Nasal cavity respiratory epithelium epithelial cell of viscerocranial mucosa (primary cell): ENCODE measurements at places on chromosomes 3 and 15. TPM values are rescaled to one million over a fixed set of nuclear protein-coding genes. Genes with fewer than 3 reads are reported as not detected.

Gene FSIP1
- 8.9 and 38.4 TPM in 2 replicates for total RNA-seq

Gene PCSK6
- total RNA-seq = 4.3 and 11.6 TPM in 2 replicates

Gene DHX30
- 62.2 and 76.4 TPM in 2 replicates for total RNA-seq

Gene CHDH
- under 0.01 and 0.21 TPM in 2 replicates for total RNA-seq

Gene TUBGCP4
- total RNA-seq = 17.8 and 22.7 TPM in 2 replicates

Gene RPSA
- 929 and 2,581 TPM in 2 replicates for total RNA-seq

Gene DLEC1
- total RNA-seq = under 0.01 and 0.21 TPM in 2 replicates

Gene CYP8B1
- not detected in 2 replicates for total RNA-seq

Gene RTP1
- not detected in 2 replicates for total RNA-seq

Gene UPK1B
- total RNA-seq = 6.5 and 20.1 TPM in 2 replicates

Gene ATP13A4
- total RNA-seq = 1.7 and 6.2 TPM in 2 replicates

Gene THSD4
- 27.7 and 49.5 TPM in 2 replicates for total RNA-seq

Gene PLA2G4D
- total RNA-seq = 0.07 and 0.34 TPM in 2 replicates

Gene CPLX3
- total RNA-seq = not detected in 2 replicates

Gene CHRNA3
- not detected in 2 replicates for total RNA-seq

Gene KLHL40
- total RNA-seq = not detected in 2 replicates

Gene GAP43
- not detected in 2 replicates for total RNA-seq

Gene AADACL2
- not detected in 2 replicates for total RNA-seq

Gene CD200R1
- under 0.01 and 0.07 TPM in 2 replicates for total RNA-seq

Gene MEX3B
- total RNA-seq = 0.34 and 2.3 TPM in 2 replicates

Gene MEGF11
- not detected in 2 replicates for total RNA-seq

Gene SGO1
- total RNA-seq = under 0.01 and 0.14 TPM in 2 replicates

Gene GNAT1
- total RNA-seq = not detected in 2 replicates

Gene NTRK3
- total RNA-seq = not detected in 2 replicates

Gene TUSC7
- total RNA-seq = not detected in 2 replicates

Gene LRIG1
- 23.6 and 30.4 TPM in 2 replicates for total RNA-seq

Gene AP3B2
- total RNA-seq = under 0.01 and 2.1 TPM in 2 replicates

Gene FAM107A
- not detected in 2 replicates for total RNA-seq

Gene CX3CR1
- total RNA-seq = 0.07 TPM in 1 of 2 replicates, not detected in the other

Gene GOLGA8O
- total RNA-seq = 0.34 TPM in 1 of 2 replicates, not detected in the other

Gene ALDH1A2
- 0.68 and 0.85 TPM in 2 replicates for total RNA-seq

Gene CHRNA7
- total RNA-seq = 0.34 and 0.50 TPM in 2 replicates

Gene EOGT
- total RNA-seq = 33.5 and 49.3 TPM in 2 replicates

Gene FGD5
- total RNA-seq = under 0.01 TPM in 2 replicates

Gene CA12
- 38.3 and 211 TPM in 2 replicates for total RNA-seq

Gene TGM5
- total RNA-seq = 1.0 and 1.5 TPM in 2 replicates

Gene CAMK2N2
- total RNA-seq = under 0.01 TPM in 1 of 2 replicates, not detected in the other

Gene BTLA
- under 0.01 and 0.07 TPM in 2 replicates for total RNA-seq

Gene ZMYND10
- total RNA-seq = 0.21 and 0.34 TPM in 2 replicates

Gene PLSCR2
- under 0.01 and 0.28 TPM in 2 replicates for total RNA-seq

Gene GATA2
- total RNA-seq = not detected in 2 replicates

Gene C3orf49
- total RNA-seq = not detected in 2 replicates

Gene FOXB1
- total RNA-seq = not detected in 2 replicates

Gene TMEM266
- total RNA-seq = 0.34 and 2.2 TPM in 2 replicates

Gene CHRD
- not detected in 2 replicates for total RNA-seq

Gene PPP1R14D
- not detected in 2 replicates for total RNA-seq
